ENCODE measurements at places on chromosomes 13 and 19.

- no peak for DNase-seq
Measured at GRCh38 chr19:19280561-19280960, 7.5 kb upstream of the TM6SF2 start.

DNA sequence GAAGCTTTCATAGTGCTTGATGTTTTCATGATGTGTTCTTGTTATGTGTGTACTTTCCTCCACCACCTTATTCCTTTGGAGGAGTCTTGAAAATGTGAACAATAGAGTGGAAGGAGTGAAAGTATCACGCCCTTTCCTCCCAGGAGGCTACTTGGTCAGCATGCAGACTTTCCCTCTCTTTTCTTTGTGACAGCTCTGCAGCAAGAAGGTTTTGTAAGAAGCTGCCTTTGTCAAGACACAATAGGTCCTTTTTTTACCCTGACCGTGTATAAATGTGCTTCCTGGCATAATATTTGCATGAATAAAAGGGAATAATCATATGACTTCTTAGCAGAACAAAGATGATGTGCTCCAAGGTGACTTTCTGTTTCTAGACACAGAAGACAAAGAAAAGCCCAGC lies 882.6 kb upstream of the SLITRK5 start:
- DNase-seq = no peak

- no peak for DNase-seq
Measured at GRCh38 chr19:42276284-42276683, 7.2 kb downstream of the CIC start.

GRCh38 chr13:75299913-75300862 lies 181.8 kb downstream of the TBC1D4 start:
- no peak for DNase-seq

DNA sequence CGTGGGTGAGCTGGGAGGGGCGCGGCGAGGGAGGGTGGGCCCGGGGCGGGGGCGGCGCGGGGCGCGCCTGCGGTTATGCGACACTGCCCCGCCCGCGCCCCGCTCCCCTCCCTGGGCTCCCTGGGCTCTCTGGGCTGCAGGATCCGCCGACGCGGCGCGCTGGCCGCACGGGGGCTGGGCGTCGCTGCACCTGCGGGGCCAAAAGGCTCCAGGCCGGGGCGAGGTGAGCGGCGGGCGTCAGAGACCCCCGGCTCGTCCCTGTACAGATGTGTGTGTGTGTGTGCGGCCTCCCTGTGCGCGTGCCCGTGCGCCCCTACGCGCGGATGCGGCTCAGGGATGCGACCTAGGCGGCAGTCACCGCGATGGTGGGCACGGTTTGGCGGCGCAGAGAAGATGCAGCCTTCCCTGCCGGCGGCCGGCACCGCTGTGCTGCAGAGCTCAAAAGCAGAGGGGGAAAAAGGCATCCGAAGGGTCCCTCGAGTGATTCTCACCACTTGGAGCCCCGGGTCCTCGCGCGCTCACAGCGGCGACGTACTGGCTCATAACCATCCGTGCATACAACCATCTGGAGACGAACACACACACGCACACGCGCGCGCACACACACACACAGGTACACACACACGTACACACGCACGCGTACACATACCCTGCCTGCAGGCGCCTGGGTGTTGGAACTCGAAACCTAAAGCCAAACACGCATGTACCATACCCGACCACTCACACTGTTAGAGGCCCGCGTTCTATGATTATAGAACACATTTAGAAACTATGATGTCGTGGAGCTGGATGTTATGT lies 709 bp downstream of the ATP8A2 start:
- peak; percentile 54 for DNase-seq

DNA sequence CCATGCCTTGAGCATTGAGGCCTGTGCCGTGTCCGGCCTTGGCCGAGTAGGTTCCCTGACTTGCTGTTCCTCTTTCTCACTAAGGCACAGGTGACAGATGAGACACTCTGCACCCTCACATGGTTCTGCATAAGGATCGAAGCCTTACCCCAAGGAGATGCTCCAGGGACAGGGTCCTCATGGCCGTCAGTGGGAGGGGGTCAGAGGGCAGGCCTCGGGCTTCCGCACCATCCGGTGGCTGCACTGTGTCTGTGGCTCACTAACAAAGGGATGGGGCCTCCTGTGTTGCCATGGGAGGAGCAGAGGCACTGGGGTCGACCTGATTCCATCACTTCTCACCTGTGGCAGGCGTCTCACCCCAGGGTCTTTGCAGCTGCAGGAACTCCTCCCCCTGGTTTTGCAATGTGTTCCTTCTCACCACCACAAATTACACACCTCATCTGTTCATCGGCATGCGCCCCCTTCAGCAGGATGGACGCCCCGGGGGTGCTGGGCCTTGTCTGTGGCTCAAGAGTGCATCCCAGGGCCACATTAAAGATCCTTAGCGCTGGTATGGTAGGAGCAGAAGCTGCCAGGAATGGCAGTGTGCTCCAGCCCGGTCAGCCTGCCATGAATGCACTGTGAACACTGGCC lies 113.3 kb upstream of the SOX1 start:
- DNase-seq = no peak

- DNase-seq = no peak
Measured at GRCh38 chr19:1089126-1089771, 5.9 kb downstream of the POLR2E start.

- DNase-seq = peak; percentile 65
Measured at GRCh38 chr19:45716359-45717130, 14.2 kb downstream of the FBXO46 start.

- no peak for DNase-seq
Measured at GRCh38 chr13:109989155-109989554, 202.8 kb upstream of the IRS2 start.

GRCh38 chr13:45332036-45332830 lies 8.8 kb downstream of the TPT1 start:
- peak; percentile 77 for DNase-seq

DNA sequence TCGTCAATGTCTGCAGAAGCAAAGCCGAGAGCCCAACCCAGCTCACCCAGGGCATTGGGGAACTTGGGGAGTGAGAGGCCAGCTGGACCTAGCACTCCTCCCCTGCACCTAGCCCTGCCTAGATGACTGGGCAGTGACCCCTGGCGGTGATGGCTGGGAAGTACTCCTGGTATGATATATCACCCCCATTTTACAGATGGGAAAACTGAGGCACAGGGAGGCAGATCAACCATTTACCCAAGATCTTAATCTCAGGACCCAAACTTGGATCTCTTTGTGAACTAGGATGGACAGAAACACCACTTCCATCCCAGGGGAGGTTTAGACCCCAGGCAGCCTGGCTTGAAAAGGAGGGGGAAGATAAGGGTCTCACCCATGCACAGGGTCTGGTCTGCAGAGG lies 43.5 kb downstream of the CCL25 start:
- DNase-seq = peak; percentile 35

DNA sequence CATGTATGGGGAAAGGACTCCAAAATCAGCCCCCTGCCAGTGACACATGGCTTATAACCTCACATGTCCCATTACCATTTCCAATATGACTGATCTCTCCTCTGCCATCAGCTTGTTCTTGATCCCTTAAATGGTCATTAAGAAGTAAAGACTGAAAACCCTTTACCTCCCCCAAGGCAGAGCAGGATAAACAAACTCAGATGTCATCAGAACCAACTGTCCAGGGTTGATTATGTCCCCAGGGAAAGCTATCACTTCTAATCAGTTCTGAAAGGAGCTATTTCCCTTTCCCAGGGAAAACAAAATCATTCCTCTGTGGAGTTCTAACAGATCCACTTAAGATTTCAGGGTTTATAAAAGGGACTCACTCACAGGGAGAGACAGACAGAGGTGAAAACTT lies 350.9 kb downstream of the SUCLA2 start:
- DNase-seq = no peak

- no peak for DNase-seq
Measured at GRCh38 chr19:13978351-13979243, 26.3 kb downstream of the DCAF15 start.

DNA sequence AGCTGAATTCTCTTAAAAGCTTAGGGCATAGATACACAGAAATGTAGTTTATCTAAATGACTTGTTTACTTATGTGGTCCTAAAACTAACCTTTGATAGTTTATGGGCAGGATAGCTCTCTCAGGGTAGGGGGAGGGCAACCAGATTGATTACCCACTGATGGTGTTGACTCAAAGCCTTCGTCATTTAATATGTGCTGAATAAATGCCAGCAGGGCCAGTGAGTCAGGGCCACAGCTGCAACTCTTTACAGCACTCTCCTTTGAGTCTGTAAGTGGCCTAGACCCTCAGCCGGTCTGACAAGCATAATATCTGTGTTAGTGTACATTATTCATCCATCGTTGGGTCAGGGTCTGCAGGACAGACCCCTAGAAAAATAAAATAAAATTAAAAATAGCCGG lies 128.5 kb downstream of the ZNF675 start:
- DNase-seq = no peak

DNA sequence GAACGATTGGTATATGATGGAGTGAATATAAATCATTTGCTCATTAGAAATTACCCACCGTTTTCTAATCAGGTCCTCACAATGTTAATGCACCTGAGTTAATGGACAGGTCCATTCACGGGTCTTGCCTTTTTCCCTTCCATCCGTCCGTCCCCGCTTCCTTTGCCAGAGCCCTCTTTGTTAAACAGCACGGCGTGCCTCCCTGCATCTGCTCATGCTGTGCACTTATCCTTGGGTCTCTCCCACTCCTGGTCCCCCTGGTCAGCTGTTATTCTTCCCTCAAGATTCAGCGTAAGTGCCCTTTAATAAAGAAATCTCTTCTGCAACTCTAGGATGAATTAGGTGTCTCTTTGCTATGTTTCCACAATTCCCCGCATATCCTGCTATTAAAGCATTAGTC lies 324.5 kb downstream of the DNAJC15 start:
- no peak for DNase-seq

DNA sequence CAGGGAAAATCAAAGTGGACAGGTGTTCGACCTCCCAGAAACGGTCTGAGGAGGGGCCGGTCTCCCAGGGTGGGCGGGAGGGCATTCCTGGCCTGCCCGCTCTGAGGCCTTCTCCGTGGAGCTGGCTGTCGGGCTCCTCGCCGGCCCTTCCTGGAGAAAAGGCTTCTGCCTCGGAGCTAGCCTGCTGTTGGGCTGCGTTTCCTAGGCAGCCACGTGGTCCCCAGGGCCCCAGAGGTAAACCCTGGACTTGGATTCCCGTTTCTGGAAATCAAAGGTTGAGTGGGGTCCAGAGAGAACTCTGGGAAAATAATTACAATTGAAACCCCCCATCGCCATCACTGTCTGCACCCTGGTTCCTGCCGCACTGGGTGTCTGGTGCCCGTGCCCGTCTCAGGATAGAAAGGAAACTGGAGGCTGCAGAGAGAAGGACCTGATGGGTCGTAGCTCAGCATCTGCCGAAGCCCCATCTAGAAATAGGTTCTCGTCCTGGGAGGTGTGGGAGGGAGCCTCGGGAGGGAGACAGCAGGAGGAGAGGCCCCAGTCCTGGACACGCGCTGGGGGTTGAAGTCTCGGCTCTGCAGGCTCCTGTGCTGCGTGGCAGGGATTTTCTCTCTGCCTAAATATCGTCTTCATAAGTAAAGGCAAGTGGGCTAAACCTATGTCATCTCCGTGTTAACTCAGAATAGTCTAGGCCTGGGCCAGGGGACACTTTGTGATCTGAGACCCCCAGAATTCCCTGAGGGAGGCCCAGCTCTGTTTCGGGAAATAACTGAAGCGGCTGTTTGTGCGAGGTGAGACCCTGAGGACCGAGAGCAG lies 7.7 kb upstream of the PROZ start:
- no peak for DNase-seq

- DNase-seq = no peak
Measured at GRCh38 chr19:33195645-33196347, 1.7 kb downstream of the LRP3 start.

GRCh38 chr13:59468396-59468795 lies 695.3 kb downstream of the DIAPH3 start:
- no peak for DNase-seq

DNA sequence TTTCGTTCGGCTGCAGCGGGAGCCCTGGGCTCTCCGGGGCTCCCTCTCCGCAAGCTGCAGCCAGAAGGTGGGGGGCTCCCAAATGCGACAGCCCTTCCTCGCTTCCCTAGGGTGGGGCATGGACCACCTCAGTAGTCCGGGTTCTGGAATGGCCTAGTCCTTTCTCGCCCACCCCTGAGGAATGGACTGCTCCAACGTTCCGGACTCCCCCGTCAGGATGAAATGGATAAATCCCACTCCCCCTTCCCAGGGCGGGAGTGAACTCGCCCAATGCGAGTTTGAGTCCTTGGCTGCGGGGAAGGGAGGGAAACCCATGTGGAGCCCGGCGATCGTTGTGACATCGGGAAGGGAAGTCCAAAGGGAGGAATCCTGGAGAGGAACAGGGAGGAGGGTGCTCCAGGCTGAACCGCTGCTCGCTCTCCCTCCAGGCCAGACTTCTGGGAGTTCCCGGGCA lies 5.5 kb downstream of the HRC start:
- peak; percentile 92 for DNase-seq

- no peak for DNase-seq
Measured at GRCh38 chr19:18833141-18833476, 1.4 kb downstream of the UPF1 start.

DNA sequence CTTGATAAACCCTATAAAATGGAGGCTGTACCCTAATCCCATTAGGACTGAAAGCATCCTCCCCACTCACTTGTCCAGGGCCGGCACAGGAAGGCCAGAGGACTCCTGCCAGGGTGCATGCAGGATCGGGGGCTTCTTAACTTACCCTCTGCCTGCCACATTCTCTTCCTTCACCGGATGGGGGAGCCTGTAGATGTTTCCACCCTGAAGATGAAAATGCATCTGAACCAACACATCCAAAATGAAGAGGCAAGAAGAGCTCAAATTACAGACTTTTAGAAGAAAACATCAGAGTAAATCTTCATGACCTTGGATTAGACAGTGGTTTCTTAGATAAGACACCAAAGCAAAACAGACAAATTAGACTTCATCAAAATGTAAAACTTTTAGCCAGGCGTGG lies 25.9 kb upstream of the NAPA start:
- DNase-seq = no peak

- no peak for DNase-seq
Measured at GRCh38 chr19:40539070-40539469, 37.6 kb upstream of the SHKBP1 start.

GRCh38 chr19:4066682-4067395 lies at the start of gene ZBTB7A:
TSS of gene ZBTB7A (minus strand) at chr19:4066899. CDS start at chr19:4055232, 11,667 bp downstream.
- peak; percentile 80 for DNase-seq

DNA sequence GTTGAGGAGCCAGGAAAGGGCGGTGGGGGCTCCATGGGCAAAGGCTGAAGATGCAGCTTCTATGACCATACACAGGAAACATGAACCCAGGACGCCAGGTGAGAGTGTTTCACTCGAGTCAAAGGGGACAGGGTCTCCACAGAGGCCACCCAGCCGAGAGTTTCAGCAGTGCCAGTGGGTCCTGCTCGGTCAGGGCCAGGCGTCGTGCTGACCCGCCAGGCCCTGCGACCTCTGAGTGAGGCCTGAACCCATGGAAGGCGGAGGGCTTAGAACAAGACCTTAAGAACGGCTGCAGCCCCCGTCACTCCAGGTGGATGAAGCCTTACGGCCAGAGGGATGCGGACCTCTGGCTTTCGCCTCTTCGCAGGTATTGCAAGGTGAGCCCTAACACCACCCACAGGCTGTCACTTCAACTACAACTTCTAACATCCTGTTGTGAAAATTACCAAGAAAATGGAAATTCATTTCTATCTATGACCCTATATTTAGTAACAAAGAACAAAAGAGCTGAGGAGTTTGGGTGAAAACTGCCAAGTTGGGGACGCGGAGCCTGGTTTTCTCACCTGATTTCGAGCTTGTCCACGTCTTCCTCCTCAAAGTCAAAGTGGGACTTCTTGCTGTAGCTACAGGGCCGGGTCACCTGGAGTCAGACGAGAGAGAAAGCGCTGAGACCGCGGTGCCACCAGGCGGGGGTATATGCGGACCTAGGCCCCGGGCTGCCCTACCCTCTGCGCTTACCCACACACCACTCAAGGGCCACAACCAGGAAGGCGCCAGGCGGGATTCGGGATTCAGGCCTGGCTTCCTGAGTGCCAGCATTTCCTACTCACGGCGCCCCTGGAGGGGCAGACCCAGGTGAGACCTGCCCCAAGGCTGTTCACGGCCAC lies 50.1 kb upstream of the C13orf46 start:
- no peak for DNase-seq
